Heart right ventricle (tissue), 16 donors: ENCODE measurements at places on chromosomes 3 and 15. TPM values are rescaled to one million over a fixed set of nuclear protein-coding genes. Genes with fewer than 3 reads are reported as not detected.

SPESP1 gene
- total RNA-seq: 9.5 TPM

OR5H6 gene
- not detected for total RNA-seq

GPR160 gene
- 1.9 TPM for total RNA-seq

MNS1 gene
- total RNA-seq: 1.1 TPM

NKIRAS1 gene
- 16.4 TPM for total RNA-seq

CCR8 gene
- not detected for total RNA-seq

SLC12A1 gene
- not detected for total RNA-seq

STIMATE gene
- 8.3 TPM for total RNA-seq

MORC1 gene
- not detected for total RNA-seq

ESYT3 gene
- 1.3 TPM for total RNA-seq

SLC6A11 gene
- not detected for total RNA-seq

PEX5L gene
- 0.94 TPM for total RNA-seq

TM4SF1 gene
- total RNA-seq: 104 TPM

COL6A5 gene
- not detected for total RNA-seq

SEC22A gene
- 10.3 TPM for total RNA-seq

TGM5 gene
- total RNA-seq: not detected

ITIH1 gene
- total RNA-seq: not detected

MEX3B gene
- total RNA-seq: 1.3 TPM

ANKRD63 gene
- not detected for total RNA-seq

SH2D7 gene
- not detected for total RNA-seq

GPR149 gene
- not detected for total RNA-seq

CHRFAM7A gene
- 5.0 TPM for total RNA-seq

RASL12 gene
- 4.4 TPM for total RNA-seq

PARP9 gene
- 19.9 TPM for total RNA-seq

GUCA1C gene
- 3.7 TPM for total RNA-seq

KBTBD13 gene
- total RNA-seq: 4.3 TPM

KLHL6 gene
- 0.97 TPM for total RNA-seq

FOXB1 gene
- total RNA-seq: not detected

GP5 gene
- total RNA-seq: not detected
